Common myeloid progenitor, CD34-positive (primary cell): ENCODE measurements at places on chromosomes 11 and 22.

DNA sequence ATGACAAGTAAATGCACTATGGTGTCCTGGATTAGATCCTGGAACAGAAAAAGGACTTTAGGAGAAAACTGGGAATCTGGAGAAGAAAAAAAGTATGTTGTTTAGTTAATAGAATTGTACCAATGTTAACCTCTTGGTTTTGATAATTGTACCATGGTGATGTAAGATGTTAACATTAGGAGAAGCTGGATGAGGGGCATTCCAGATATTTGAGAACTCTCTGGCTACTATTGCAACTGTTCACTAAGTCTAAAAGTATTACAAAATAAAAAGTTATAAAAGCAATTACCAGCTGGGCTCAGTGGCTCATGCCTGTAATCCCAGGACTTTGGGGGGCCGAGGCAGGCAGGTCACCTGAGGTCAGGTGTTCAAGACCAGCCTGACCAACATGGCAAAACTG lies 66.5 kb downstream of the EXT2 start:
- DNase-seq = no peak

DNA sequence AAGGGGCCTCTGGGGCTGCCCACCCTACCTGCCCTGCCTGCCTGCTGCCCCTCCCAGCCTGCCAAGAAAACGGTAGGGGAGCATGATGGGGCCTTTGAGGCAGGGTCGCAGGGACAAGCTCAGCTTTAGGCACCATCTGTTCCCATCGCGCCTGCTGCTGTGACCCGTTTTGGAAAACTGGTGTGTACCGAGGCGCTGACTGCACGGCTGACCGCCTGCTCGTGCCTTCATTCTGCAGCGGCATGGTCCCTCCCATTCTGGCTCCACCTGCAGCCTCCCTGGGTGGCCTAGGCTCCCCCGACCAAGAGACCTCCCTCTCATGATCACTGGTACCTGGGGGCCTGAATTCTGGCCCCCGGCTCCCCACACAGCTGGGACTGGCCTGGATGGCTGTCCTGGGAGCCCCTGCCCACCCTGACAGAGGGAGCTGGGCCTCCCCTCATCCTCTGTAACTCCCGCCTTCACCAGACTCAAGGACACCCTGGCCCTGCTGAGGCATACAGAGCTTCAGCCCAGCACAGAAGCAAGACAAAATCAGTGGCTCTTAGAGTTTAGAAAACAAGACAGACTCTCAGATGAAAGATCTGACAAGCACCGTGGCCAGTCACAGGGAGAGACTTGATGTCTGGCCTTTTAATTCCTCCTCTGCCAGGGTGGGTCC lies 6.5 kb upstream of the MYRF start:
- no peak for DNase-seq

DNA sequence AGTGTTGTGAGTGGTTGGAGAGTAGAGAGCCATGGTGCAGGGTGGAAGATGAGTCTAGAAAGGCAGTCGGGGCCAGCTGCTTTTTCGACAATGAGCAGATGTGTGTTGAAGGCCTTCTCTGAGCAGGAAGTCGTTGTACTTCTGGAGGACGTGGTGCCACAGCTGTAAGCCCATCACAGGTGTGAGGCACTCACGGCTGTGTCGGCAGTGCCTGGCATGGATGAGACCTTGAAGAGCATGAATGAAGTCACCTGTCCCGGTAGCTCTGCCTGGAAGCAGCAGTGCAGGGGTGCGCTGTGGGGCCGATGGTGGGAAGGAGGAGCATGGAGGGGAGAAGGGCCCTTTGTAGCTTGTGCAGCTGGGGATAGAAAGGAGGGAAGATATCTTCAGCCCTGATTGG lies 165.2 kb downstream of the PKNOX2 start:
- DNase-seq = no peak

DNA sequence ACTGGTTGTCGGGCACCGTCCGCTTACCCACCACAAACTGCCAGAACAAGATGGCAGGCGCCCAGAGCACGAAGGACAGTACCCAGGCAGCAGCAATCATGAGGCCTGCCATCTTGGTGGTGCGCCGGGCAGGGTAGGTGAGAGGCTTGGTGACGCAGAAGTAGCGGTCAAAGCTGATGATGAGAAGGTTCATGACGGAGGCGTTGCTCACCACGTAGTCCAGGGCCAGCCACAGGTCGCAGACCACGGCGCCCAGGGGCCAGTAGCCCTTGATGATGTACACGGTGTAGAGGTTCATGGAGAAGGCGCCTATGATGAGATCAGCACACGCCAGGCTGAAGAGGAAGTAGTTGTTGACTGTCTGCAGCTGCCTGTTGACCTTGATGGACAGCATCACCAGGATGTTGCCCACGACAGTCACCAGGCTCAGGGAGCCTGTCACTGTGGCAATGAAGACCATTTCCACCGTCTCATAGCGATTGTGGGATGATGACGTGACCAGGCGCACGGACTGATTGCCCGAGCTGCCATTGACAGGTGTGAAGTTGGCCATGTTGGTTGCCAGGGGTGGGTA lies 4.6 kb downstream of the MDK start:
- no peak for DNase-seq

GRCh38 chr11:1622086-1622485 lies at the start of gene KRTAP5-4:
TSS of gene KRTAP5-4 (minus strand) at chr11:1622138. CDS start at chr11:1622093, 45 bp downstream.
- no peak for DNase-seq

DNA sequence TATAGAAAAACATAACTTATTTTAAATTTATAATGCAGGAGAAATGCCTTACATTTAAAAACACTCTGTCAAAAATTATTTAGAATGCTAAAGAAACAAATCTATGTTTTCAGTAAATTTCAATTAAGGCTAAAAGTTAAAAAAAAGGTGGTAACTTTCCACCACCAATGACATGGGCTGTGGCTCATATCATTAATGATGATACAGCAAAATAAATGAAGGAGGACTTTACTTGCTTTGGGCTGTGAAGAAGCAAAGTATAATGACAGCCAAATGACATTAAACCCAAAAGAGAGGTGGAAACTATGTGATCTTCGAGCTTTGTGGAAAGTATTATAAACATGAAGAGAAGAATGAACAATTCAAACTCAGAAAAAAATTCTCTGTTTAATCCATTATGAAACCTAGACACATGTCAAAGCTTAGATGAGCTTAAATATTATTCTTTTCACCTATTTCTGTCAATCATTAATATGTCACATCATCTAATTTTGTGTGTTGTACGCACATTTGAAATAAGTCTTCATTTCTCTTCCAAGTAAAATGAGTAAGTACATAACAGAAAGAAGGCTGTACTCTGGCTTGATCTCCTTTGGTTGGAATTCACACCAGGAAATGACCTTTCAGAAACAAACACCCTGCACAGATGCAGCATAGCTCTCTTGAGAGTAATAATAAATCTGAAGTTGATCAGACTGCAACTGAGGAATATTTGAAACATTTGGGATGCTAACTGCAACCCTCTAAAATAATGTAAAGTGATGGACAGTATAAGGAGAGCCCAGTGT lies 265.8 kb downstream of the TTC28 start:
- DNase-seq = no peak

DNA sequence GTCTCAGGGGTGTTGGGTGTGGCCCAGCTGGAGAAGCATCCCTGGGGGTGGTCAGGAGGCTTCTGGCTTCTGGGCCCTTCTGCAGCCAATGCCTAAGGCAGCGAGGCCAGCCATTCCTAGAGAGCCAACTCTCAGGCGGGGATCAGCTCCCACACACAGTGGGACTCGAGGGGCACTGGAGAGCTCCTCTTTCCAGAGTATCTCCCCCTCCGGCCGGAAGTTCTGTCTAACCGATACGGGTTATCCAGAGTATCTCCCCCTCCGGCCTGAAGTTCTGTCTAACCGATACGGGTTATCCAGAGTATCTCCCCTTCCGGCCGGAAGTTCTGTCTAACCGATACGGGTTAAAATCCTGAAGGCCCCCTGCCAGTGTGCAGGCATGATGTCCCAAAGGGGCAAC lies 71.2 kb upstream of the B3GAT1 start:
- DNase-seq = no peak

GRCh38 chr22:40728731-40729189 lies 49.5 kb downstream of the MCHR1 start:
- peak; percentile 66 for DNase-seq

- DNase-seq = no peak
Observed at GRCh38 chr11:62577046-62577714, 3.5 kb upstream of the EEF1G start.

GRCh38 chr22:48751539-48752437 lies 1075.9 kb downstream of the BRD1 start:
- DNase-seq = no peak

DNA sequence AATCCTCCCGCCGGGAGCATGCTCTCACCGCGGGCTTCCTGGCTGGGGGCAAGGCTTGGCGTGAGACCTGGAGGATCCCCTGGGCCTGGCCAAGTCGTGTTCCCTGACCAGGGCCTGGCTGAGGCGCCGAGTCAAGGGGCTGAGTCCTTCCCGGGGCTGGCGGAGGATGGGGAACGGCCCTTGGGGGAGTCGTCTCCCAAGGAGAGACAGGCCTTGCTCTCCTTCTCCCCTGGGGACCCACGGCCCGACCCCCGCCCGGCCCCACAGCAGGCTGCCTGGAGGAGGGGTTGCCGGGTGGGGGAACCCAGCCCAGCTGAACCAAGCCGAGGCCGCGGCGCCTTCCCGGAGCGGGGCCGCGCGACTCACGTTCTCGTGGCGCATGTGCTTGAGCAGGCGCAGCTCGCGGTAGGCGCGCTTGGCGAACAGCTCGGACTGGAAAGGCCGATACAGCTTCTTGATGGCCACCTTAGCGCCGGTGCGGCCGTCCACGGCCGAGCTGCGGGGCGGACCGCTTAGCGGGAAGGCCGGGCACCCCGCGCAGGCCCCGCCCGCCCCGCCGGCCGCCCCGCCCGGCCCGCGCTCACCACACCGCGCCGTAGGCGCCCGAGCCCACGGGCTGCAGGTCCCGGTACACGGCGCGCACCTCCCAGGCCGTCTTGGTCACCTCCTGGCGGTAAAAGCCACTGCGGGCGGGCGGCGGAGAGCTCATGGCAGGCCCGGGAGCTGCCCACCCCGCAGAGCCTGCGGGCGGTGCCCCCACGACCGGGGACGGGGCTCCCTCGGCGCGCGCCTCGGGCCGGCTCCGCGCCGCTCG lies 475 bp downstream of the MAPK12 start:
- DNase-seq = peak; percentile 65

DNA sequence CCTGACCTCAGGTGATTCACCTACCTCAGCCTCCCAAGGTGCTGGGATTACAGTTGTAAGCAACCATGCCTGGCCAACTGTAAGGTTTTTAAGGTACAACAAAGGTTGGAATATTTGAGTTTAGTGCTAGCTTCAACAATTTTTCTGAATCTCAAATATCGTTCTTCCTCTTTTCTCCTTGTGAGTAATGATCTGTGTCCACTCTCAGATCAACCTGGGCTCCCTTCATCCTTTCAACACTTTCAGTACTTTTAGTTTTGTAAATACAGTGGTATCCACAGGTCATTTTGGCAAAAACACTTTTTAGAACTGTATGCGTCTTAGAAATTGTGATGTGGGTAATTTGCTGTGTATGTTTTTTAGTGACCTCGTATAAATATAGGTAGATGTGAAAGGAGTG lies 7.9 kb downstream of the PACS1 start:
- DNase-seq = no peak

GRCh38 chr22:24156913-24157821 lies 24.1 kb upstream of the SUSD2 start:
- peak; percentile 87 for DNase-seq

- no peak for DNase-seq
Observed at GRCh38 chr22:20428496-20429253, 8.9 kb downstream of the SCARF2 start.

DNA sequence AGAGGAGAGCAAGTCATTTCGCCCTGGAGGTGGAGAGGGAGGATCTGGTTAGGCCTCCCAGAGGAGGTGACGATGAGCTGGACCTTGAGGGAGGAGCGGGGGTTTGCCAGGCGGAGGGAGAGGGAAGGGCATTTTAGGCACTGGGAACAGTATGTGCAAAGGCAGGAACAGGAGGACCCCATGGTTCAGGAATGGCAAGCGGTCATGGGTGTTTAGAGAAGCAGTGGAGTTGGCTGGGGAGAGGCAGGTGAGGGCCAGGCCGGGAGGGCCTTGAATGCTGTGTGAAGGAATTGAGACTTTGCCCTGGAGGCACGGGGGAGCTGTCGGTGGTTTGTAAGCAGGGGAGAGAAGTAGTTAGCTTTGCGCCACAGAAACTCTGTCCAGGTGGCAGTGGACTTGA lies 10.3 kb downstream of the PRDM11 start:
- no peak for DNase-seq

DNA sequence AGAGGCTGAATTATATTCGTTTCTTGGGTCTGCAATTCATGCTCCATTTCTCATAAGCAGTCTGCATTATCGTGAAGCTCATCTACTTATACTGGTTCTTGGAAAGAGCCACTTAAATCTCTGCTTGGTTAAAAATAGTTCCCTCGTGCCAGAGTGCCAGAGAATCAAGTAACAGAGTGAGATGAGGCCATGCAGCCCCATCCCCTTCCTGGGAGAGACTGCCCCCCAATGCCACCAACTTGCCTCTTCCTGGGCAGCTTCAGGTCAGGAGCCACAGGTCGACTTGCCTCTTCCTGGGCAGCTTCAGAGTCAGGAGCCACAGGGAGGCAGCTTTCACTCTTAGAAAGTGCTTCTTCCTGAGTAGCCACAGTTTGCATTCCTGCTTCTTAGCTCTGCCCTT lies 223.9 kb upstream of the ZBED5 start:
- no peak for DNase-seq

- no peak for DNase-seq
Observed at GRCh38 chr22:41636467-41636866, 15.4 kb downstream of the XRCC6 start.

DNA sequence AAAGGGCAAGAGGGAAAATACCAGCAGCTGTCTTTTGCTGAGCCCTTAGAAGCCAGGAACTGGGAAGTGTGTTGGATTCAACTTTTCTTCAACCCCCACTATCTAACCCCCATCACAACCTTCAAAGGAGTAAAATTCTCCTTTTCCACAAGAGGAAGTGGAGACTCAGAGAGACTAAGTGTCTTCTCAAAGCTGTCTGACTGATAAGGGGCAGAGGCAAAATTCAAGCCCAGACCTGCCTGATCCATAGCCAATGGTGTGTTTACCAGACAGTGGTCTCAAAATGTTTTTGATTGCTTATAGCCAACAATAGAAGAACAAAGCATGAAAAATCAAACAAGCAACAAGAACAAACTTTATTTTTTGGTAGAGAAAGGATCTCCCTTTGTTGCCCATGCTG lies 707.0 kb downstream of the NTM start:
- DNase-seq = no peak

DNA sequence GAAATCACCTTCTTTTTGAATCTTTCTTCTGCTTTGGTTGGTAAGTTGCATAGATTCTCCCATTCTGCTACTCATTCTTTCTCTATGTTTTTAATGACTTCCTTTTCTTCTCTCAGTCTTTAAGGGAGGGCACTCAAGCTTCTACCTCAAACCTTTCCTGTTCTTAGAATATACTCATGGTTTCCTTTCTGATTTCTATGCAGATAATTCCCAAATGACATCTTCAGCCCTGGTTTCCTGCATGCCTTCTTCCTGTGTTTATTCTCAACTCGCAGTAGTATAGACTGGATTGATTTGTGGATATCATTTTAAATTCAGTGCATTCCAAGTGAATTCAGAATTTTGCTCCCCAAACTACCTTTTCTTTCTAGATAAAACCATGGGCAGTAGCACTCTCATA lies 803.6 kb downstream of the METTL15 start:
- DNase-seq = no peak
